NCI-H1105 treated with DMSO at 0.1 percent for 48 hours (cell line): ENCODE measurements at places on chromosomes 1 and 21.

DNA sequence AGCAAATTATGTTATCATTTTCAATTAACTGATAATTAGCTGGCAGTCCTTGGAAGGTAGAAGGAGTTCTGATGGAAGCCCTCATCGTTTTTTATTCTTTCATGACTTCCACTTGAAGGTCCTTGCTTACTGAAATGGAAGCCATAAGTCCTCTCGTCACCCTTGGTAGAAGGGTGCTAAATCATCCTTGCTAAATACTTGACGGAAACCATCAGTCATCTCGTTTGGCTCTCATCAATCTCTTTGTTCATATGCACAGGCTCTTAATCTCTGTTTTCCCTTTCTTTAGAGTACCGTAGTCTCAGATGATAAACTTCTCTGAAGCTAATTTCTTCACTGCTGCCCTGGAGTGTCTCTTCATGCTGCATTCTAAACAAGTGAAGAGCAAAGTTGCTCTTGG lies 34.5 kb downstream of the UCK2 start:
- DNase-seq: no peak

- no peak for DNase-seq
Observed at GRCh38 chr1:232709386-232709785, 79.5 kb upstream of the SIPA1L2 start.

- DNase-seq: no peak
Observed at GRCh38 chr1:41827991-41828570, 90.6 kb downstream of the HIVEP3 start.

- DNase-seq: no peak
Observed at GRCh38 chr1:188433425-188433824, 1604.7 kb downstream of the PLA2G4A start.
